AG10803 (cell line): ENCODE measurements at places on chromosomes 11 and 22.

- no peak for DNase-seq
Measured at GRCh38 chr11:127649071-127649470, 648.5 kb upstream of the KIRREL3 start.

DNA sequence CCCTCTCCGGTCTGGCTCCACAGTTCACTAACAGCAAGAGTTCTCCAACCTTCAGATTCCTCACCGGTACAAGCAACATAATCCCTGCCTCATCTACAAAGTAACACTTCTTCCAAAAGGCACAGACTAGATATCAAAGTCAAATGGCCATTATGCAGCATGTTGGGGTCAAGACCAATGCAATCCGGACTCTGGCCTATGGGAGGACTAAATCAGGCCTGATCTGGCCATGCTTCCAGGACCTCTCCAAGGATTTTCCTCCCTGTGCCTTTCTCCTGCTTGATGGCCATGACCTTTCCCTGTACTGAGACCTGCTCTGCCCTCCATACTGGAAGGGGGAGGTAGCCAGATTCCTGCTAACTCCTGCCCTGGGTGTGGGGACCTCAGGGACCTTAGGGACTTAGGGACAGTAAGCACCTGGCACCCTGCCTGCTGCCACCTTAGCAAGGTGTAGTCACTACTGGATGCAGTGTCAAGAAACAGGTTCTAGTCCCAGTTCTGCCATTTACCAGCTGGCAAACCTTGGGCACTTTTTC is 6.7 kb downstream of the TBC1D10A start:
- no peak for DNase-seq

DNA sequence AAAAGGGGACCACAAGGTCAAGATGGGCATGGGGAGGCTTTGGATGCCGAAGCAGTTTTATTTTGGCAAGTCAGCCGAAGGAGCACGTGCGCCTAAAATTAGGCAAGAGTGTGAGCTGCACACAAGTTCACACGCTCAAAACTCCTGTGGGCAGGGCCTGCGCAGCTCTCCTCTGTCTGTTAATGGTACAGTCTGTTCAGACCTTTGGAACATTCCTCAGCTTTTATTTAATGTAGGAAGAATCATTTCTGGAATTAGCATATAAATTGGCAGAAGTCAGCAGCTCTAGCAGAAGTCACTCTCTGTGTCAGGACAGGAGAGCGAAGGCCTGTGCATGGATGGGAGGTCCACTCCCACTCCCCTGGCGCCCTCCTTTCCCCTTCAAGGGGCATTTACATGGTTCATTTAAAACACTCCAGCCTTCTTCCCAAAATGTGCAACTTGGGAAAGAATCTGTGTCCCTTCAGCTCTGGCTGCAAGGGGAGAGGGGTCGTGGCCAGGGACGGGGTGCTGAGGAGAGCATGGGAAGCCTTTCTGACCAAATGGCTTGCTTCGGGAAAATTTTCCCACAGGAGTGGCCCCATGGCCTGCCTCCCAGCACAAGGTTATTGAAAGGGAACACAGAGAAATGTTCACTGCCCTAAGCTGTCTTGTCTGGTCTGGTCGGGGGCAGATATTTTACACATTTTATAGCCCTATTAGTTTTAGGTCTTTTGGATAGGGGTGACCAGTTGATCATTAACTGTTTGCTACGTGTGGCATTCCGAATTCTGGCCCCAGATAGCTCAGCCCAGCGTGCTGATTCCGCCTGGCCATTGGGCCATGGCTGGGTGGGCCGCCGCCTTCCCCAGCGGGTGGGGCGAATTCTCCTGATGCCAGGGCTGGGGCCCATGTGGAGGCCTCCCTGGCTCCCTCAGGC is 43.9 kb upstream of the SMIM38 start:
- DNase-seq: no peak

DNA sequence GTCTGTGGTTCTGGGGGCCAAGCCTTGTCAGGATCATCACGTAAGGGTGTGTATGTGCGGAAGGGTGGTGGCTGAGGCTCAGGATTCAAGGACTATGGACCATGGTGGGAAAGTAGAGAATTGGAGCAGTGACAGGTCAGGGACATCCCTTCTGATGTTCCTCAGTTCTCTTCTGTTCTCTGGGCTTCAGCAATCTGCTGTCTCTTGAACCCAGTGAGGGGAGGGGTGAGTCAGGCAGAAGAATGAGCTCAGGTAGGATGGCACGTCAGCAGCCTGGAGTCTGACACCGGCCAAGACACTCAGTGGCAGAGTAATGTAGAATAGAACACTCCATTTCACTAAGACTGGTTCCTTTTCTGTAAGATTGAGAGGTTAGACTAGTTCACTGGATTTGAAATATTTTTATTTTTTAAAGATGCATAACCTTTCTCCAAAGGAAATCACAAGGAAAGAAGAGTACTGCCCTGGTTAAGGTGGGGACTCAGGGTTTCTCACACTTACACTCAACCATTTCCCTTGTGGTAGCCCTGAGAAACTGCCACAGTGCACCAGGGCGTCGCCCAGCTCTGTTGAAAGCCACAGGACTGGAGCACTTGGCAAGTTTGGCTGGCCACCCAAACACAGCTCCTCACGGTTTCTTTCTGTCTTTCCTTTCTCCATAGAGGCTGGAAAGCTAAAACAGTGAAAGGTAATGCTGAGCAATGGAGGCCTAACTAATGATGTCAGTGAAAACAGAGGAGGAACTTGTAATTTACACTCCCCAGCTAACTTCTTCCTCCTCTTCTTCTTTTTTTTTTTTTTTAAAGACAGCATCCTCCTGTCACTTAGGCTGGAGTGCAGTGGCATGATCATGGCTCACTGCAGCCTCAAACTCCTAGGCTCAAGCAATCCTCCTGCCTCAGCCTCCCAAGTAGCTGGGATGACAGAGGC is 23.1 kb upstream of the MICAL2 start:
- peak; percentile 93 for DNase-seq

- no peak for DNase-seq
Measured at GRCh38 chr11:34588701-34589100, 32.2 kb upstream of the EHF start.

DNA sequence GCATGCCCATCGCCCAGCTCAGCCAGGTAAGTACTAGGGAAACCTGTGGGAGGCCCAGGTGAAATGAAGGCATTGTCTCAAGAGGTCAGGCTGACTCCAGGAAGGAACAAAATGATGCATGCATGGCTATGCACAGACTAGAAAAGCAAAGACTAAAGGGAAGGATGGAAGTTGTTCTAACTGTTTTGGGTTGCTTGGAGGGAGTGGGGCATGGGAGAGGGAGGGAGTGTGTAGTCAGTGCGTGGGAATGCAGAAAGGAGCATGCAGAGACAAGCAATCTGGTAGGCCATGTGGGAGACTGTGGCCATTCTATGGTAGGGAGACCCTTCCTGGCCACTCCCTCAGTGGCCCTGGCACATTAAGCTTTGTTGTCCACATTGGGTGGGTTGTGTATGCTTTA is 2.9 kb downstream of the MICAL3 start:
- DNase-seq: no peak

- DNase-seq: no peak
Measured at GRCh38 chr11:120523196-120523595, 11.6 kb downstream of the GRIK4 start.

DNA sequence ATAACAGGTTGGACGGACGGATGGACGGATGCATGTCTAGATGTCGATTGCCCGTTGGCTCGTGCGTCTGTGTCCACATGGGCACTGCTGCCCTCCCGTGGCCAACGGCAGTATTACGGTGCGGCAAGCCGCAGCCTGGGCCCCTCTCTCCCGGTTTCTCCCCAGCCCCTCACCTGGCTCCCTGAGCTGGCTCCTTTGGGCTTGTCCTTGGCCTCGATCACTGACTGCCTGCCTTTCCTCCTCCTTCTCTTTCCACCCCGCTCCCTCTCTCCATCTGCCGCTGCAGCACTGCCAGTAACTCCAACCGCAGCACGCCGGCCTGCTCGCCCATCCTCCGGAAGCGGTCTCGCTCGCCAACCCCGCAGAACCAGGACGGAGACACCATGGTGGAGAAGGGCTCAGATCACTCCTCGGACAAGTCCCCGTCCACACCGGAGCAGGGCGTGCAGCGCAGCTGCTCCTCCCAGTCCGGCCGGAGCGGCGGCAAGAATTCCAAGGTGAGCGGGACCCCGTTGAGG is 77.3 kb downstream of the SCN3B start:
- DNase-seq: peak; percentile 40

DNA sequence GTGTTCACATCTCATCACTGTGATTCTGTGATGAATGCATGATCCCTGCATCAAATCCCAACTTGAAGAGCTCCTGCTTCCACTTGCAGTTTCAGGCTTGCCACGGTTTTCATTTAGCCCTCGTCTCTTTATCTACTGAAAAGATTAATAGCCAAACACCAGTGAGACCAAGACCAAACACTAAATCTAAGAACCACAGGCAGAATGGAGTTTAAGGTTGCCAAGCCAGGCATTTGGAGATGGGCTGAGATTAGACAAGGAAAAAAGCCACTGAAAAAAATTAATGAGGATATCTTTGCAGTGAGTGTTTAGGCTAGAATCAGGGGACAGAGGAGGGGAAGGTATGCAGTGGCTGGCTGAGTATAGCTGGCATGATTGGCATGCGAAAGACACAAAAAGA is 227.2 kb upstream of the BLID start:
- DNase-seq: peak; percentile 90

GRCh38 chr22:48263791-48264351 is 1501.4 kb downstream of the TBC1D22A start:
- no peak for DNase-seq

- DNase-seq: peak; percentile 63
Measured at GRCh38 chr11:64916040-64916774, 802 bp downstream of the ATG2A start.

DNA sequence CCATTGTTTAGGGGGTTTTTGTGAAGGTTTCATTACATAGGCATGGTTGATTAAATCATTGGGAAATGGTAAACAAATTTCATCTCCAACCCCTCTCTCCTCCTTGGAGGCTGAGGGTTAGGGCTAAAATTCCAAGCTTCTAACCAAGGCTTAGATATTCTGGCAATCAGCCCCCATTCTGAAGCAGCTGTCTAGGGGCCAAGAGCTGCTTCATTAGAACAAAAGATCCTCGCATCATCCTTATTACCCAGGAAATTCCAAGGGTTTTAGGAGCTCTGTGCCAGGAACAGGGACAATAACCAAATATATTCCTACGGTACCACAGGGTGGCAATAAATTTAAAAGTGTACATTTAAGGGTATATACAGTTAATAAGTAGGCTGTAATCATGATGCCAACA is 22.5 kb upstream of the EED start:
- DNase-seq: no peak

GRCh38 chr11:72081821-72082453 is 1.3 kb downstream of the LRRC51 start:
- no peak for DNase-seq

DNA sequence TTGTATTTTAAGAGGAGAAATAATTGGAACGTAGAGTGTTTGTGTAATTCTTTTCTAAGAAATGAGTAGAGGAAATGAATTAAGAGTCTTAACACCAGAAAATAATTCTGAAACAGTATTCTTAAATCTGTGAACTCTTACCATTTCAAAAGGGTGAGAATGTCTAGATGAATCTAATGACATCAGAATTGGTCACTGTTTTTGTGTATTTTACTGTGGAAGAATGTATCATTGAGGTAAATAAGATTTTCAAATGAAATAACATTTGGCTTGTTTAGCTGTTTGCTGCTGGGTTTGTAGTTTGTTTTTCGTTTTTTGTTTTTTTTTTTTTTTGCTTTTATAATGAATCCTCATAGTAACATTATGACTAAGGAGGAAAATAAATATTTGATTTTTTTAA is 97.6 kb downstream of the EMSY start:
- no peak for DNase-seq

DNA sequence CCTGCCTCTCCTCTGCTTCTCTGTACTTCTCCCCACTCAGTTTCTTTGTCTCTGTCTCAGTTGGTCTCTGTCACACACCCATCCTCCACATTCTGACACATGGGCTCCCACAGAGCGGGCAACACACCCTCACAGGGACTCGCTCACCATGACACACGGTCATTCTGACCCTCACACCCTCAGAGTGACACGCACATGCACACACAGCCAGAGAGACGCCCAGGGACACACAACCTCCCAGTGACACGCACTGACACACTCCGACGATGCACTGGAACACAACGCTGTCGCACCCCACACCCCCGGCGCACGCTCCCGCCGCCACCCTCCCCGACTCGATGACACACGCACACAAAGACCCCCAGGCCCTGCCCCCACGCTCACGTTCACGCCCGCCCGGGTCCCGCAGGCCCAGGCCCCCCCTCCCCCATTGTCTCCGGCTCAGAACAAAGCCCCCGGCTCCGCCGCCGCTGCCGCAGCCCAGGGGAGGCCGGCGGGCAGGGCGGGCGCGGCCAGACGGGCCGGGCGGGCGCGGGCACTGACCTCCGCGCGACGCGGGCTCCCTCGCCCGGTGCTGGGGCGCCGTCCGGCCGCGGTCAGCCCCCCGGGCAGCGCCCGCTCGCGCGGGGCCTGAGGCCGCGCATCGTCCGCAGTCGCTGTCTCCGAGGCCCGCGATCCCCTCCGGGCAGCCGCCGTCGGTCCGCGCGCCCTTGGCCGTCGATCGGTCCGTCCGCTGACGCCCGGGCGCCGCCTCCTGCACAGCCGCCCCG is 404 bp downstream of the DCHS1 start:
- peak; percentile 15 for DNase-seq

GRCh38 chr22:46590334-46590733 is 29.9 kb upstream of the GRAMD4 start:
- DNase-seq: no peak

DNA sequence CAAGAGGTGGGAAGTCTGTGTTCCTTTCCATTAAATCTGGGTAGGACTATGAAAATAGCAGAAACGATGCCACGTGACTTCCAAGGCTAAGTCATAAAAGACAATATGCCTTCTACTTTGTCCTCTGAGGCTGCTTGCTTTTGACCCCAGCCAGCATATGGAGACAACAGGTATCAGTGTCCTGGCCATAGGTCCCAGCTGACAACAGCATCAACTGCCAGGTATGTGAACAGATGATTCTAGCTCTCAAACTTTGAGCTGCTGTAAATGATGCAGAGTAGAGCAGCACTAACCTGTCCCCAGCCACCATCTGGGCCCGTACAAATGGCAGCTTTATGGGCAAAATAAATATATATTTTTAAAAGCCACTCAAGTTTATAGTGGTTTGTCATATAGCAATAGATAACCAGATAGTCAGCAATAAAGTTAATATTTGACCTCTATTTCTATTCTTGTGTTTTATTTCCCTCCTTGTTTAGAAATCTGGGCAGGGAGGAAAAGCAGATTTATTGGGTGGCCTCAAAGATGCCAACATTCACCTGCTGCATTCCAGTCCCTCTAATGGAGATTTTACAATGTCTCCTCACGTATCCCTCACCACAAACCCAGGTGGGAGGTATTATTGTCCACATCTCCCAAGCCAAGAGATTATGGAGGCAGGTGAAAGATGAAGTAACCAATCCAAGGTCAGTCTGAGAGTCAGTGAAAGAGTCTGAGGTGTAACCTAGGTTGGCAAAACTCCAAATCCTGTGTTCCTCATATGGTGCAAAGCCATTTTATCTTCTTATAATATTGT is 209.6 kb upstream of the LARGE1 start:
- no peak for DNase-seq

DNA sequence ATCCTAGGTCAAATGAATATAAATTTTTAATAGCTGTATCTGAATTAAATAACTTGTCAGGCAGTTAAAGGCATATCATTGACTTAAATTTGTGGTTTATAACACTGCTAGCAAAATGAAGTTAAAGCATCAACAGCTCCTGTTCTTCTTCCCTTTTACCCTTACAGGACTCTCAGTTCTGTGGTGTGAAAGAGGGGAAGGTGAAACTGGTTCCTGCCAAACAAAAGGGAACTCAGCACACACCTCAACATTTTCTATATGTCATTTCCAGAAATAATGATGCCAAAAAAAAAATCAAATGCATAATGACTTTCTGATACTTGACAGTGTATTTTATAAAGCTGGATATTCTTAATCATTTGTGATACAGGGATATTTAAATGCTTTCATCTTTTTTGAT is 21.2 kb downstream of the ARL14EP start:
- no peak for DNase-seq
